ENCODE measurements at places on chromosomes 16 and 17. TPM values are rescaled to one million over a fixed set of nuclear protein-coding genes. Genes with fewer than 3 reads are reported as not detected.

Gene CTRB2
- 0.78 TPM for total RNA-seq

Gene PRDM7
- total RNA-seq = not detected

Gene UBB
- 1,410 TPM for total RNA-seq

Gene SARM1
- 14.4 TPM for total RNA-seq

Gene CCL4L2
- 4.5 TPM for total RNA-seq

Gene TBC1D16
- total RNA-seq = 21.7 TPM

Gene SLFN11
- 75.7 TPM for total RNA-seq

Gene TMEM132E
- 0.23 TPM for total RNA-seq

Gene SCIMP
- total RNA-seq = 24.8 TPM

Gene INCA1
- 4.5 TPM for total RNA-seq

Gene ATAD5
- total RNA-seq = 1.1 TPM

GRCh38 chr17:79497777-79498348 is 113.0 kb downstream of the RBFOX3 start:
- no peak for DNase-seq

DNA sequence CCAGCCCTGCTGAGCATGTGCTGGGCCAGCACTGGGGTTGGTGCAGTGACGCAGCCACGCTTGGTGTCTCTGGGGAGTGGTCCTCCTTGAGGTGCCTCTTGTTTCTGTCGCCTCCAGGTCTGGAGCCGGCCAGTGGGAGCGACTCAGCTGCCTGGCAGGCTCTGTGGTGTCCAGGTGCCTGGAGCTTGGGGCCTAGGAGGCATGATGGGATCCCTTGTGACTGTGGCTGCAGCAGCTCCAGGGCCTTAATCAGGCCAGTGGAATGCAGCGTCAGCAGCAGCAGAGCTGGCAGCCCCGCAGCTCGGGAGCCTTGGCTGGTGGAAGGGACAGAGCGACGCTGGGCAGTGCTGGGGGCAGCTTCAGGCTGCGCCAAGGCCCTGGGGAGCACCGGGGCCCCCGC is 74.7 kb upstream of the CIBAR2 start:
- no peak for DNase-seq

- DNase-seq = no peak
Measured at GRCh38 chr16:80739523-80739922, 64.9 kb downstream of the CDYL2 start.

- DNase-seq = no peak
Measured at GRCh38 chr17:61201211-61201610, 198.4 kb upstream of the TBX2 start.

DNA sequence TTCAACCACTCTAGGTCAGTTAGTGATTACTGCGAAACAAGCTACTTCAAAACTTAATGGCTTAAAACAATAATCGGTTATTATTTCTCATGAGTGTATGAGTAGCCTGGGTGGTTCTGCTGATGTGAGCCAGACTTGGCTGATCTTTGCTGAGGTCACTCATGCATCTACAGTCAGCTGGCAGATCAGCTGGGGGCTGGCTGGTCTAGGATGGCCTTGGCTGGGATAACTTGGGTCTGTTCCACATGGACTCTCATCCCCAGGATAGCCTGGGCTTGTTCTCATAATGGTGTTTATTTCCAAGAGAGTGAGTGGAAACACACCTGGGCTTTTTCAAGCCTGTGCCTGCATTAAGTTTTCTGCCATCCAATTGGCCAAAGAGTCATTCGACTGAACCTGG is 13.0 kb downstream of the CCDC182 start:
- no peak for DNase-seq

DNA sequence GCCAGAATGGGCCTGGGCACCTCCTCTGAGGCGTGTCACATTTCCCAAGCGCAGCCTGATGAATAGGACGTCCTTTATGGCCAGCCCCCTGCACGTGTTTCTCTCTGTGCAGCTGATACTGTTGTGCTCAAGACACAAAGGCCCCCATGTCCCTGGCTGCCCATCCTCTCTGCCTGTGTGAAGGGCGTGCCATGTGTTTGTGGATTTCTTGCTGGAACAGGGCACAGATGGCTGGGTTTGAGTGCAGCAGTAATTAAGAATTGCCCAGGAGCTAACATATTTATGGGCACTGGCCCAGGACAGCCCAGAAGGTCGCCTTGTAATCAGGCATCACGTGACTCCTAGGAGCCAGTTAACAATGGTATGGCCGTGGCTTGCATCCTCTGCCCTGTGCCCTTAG is 181.1 kb downstream of the CCDC182 start:
- no peak for DNase-seq

GRCh38 chr16:83393196-83393981 is 414.4 kb upstream of the HSBP1 start:
- DNase-seq = no peak

DNA sequence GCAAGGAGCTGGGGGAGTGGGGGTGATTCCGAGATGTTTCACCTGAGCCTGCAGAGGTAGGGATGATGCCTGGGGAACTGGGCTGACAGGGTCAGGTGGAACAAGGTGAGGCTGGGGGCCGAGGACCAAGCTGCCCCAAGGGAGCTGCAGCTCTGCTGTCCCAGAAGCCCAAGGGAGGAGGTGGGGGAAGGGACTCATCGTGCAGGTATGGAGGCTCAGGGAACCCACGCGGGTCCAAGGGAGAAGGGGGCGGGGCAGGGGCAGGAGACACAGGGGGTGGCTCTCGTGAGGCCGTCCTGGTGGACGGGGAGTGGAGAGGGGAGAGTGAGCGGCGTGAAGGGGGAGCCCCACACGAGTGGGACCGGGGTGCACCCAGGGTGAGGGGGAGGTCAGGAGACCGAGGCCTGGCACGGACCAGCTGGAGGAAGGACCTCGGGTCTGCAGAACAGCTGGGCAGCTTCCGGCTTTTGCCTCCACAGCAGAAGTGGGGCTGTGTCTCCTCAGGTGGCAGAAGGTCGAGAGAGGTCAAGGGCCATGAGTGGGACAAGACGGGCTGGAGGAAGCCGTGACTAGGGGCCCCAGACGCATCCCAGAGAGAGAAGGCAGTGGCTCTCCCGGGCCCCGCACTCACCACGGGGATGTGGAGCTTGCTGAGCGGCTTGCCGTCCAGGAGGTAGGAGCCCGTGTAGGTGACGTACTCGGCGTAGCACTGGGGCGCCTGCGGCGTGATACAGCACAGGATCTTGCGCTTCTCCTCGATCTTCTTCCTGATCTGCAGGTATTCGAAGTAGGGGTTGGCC is 61.1 kb downstream of the ZNF778 start:
- DNase-seq = no peak

- no peak for DNase-seq
Measured at GRCh38 chr16:85015481-85016187, 4.3 kb upstream of the ZDHHC7 start.

DNA sequence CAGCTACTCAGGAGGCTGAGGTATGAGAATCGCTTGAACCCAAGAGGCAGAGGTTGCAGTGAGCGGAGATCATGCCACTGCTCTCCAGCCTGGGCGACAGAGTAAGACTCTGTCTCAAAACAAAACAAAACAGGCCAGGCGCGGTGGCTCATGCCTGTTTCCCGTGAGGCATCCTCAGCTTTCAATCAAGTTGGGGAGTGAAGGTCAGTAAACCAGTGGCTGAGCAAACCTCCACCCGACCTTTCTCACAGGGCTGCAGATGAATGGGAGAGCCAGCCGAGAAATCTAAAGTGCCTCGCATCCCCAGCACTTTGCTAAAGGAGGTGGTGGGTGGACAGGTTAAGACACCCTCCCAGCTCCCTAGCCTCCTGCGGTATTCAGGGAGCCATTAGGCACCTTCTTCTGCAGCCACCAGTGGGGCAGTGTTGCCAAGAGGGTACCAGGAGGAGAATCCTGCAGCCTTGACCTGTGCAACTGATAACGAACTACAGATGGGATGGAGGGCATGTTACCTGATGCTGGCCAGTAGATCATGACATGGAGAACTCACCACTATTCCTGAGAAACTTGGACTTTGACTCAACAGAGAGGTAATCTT is 59.0 kb downstream of the KPNA2 start:
- no peak for DNase-seq

DNA sequence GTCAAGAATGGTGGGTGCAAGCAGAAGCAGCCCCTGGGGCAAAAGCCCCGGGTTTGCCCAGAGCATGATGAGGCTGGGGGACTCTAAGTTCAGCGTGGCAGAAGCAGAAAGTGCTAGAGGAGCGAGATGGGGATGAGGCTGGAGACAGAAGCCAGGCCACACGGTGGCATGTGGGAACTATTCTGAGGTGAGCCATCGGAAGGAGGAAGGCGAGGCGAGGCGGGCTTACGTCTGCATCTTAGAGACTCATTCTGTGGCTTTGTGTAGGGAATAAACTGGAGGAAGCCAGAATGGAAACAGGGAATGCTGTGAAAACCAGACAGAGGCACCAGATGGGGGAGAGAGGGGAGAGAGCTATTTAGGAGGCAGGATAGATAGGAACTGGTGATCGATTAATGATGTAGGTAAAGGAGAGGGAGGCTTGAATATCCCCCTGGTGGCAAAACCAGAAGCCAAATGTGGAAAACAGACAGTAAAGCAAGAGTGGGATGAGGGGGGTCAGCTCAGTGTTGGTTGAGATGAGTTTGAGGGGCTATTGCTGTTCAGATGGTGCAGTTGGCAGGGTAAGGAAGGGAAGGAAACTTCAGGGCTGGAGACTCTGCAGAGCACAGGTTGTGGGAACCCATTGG is 3.1 kb upstream of the TNFSF13 start:
- DNase-seq = no peak

DNA sequence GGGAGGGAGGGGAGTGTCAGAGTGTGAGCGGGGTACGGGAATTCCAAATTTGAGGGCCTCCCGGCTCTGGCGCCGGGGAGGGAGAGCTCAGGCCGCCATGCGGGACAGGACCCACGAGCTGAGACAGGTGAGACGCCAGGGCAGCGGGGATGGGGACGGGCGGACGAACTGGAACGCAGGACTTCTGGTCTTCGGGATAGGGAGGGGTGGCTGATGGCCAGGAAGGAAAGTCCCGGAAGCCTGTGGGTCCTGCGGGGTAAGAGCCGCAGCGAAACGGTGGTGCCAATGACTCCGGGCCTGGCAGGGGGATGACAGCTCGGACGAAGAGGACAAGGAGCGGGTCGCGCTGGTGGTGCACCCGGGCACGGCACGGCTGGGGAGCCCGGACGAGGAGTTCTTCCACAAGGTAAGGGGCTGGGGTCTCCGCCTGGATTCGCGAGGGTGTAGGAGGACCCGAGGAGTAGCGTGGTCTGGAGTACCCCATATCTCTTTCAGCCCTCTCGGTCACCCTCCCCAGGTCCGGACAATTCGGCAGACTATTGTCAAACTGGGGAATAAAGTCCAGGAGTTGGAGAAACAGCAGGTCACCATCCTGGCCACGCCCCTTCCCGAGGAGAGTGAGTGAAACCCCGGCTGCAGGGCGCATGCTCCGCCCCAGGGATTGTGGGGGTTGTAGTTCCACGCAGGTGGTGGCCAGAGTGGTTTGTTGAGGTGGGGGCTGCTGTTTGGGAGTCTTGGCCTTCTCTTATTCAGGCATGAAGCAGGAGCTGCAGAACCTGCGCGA is 543 bp downstream of the STX4 start:
- peak; percentile 95 for DNase-seq

DNA sequence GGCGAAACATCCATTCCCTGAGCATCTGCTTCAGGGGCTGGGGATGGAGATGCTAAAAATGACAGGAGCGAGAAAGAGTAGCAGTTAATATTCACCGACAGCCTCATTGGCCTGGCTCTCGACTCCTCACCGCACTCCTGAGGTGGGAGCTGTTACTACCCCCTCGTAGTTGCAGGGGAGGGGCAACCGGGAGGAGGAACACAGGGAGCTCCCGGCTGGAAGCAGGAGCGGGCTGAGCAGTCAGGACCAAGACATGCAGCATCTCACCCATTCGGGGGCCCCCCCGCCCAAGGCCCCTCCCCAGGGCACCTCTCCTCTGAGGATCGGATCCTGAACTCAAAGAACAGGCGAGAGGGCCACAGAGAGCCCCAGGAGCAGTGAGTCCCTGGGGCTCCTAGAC is 4.5 kb upstream of the ACSF3 start:
- DNase-seq = peak; percentile 63

GRCh38 chr17:78904371-78904770 is 1.4 kb upstream of the CEP295NL start:
- DNase-seq = no peak

- no peak for DNase-seq
Measured at GRCh38 chr16:57012353-57012752, 23.0 kb downstream of the NLRC5 start.

DNA sequence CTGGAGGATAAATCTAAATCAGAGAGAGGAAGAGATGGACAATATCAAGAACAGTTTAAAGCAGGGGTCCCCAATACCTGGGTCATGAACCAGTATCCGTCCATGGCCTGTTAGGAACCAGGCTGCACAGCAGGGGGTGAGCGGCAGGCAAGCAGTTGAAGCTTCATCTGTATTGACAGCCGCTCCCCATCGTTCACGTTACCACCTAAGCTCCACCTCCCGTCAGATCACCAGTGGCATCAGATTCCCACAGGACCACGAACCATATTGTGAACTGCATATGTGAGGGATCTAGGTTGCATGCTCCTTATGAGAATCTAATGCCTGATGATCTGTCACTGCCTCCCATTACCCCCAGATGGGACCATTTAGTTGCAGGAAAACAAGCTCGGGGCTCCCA is 226.5 kb downstream of the SLC39A11 start:
- no peak for DNase-seq

DNA sequence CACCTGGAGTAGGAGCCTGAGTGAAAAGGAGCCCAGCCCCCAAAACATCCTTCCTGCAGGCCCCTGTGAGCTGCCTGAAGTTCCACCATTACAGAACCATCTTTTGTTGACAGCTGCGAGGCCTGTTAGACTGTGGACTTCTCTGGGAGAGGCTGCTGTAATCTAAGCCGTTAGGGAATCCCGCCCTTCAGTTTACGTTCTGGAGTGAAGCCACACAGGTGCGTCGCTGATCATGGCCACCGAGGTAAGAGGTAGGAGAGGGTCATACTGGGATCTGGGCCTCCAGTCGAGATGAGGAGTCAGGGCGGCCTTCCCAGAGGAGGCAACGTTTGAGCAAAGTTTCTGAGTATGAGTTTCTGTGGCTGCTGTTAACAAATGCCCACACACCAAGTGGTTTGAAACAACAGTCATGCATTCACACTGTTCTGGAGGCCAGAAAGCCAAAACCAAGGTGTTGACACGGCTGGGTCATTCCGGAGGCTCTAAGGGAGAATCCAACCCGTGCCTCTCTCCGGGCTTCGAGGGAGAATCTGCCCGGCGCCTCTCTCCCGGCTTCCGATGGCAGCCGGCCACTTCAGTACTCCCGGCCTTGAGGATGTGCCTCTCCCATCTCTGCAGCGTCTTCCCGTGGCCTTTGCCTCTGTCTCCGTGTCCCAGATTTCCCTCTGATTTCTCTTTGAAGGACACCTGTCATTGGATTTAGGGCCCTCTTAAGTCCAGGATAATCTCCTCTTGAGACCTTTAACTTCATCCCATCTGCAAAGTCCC is 26.6 kb upstream of the ATP2C2 start:
- peak; percentile 33 for DNase-seq

- DNase-seq = no peak
Measured at GRCh38 chr16:72493716-72494415, 321.9 kb upstream of the PMFBP1 start.

DNA sequence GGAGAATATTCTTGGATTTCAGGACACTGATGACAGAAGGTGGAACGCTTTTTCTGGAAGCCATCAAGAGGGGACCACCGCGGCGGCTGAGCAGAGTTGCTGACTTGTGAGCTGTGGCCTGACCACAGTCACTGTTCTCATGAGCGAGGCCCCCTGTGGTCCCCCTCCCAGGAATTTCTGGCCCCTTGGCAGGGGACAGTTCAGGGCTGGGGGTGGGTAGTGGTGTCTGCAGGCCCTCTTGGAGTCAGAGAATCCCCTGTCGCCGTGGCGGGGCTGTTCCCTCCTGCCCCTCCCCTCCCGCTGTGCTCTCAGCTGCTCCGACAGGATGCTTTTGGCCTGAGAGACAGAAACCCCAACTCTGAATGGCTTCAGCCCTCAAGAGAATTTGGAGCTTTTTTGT is 292.0 kb downstream of the SEC14L1 start:
- DNase-seq = no peak

GRCh38 chr17:57965521-57966160 is 10.4 kb upstream of the CUEDC1 start:
- DNase-seq = peak; percentile 40

Measured in upper lobe of right lung (tissue), 1 donor.